ENCODE measurements at places on chromosomes 1 and 21.

DNA sequence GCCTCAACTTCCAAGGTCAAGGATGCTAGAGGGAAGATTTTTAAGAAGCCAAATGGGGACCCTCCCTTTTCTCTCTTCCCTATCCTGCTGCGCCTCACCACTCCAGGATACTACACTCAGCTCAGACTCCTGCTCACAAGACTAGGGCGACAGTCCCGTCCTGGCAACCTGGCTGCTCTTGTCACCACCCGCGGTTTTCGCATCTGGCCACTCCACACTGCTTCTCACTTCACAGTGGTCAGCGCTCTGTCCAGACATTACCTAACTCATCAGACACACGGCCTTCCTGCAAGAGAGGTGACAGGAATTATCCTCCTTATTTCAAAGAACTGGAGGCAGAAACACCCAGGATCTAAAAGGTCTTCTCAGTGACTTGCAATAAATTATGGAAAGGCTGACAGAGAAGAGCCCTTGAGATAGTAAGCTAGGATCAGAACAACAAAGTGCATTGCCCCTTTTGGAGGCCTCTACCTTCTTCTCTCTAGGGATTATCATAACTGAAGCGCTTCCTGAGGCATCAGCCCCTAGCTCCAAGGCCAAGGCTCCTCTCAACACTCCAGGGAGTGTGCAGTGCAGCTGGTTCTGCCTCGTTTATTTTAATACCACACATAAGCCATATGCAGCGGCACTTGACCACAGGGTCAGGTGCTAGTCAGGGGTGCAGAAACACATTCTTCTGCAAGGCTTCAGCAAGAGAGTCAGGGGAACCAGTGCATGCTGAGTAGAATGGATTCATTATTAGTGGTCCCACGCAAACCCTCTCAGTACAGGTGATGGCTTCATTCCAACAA is 41.9 kb downstream of the ASTN1 start:
- no peak for DNase-seq

DNA sequence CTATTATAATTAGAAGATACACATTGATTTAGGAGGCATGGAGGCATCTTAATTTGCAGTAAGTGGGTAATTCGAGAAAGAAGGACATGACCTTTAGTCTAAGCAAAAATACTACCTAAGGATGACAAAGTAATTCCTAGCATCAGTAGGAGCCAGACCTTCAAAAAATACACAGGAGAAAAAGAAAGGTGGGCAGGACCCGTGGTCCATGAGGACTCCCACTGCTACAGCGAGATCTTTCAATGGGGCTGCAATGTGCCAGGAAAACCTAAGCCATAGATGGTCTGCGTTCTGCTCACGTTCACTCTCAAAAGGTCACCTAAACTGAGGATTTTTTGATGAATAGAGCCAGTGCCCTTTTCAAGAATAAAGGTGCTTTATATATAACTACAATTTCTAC is 10.6 kb upstream of the EXO1 start:
- no peak for DNase-seq

GRCh38 chr21:42607525-42608102 is 45.8 kb upstream of the PDE9A start:
- DNase-seq, result no peak

DNA sequence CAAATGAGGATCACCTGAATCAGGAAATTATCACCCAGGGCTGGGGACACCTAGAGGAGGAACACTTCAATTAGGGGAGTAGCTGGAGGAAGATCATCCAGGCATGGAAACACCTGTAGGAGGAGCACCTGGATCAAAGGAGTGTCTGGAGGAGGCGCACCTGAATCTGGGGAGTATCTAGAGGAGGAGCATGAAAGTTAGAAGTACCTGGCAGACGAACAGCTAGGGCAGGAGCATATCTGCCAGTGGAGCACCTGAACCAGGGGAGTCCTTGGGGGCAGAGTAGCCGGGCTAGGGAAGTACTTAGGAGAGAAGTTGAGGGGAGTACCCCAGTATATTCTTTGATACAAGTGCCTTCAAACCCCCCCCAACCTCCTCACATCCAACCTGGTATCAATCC is 1.3 kb downstream of the C1orf210 start:
- no peak for DNase-seq

- no peak for DNase-seq
Measured at GRCh38 chr1:3053366-3053980, 15.5 kb upstream of the PRDM16 start.

- DNase-seq, result no peak
Measured at GRCh38 chr1:30335997-30336390, 387.4 kb downstream of the MATN1 start.

GRCh38 chr1:63758791-63759190 is 15.0 kb upstream of the ROR1 start:
- DNase-seq, result no peak

DNA sequence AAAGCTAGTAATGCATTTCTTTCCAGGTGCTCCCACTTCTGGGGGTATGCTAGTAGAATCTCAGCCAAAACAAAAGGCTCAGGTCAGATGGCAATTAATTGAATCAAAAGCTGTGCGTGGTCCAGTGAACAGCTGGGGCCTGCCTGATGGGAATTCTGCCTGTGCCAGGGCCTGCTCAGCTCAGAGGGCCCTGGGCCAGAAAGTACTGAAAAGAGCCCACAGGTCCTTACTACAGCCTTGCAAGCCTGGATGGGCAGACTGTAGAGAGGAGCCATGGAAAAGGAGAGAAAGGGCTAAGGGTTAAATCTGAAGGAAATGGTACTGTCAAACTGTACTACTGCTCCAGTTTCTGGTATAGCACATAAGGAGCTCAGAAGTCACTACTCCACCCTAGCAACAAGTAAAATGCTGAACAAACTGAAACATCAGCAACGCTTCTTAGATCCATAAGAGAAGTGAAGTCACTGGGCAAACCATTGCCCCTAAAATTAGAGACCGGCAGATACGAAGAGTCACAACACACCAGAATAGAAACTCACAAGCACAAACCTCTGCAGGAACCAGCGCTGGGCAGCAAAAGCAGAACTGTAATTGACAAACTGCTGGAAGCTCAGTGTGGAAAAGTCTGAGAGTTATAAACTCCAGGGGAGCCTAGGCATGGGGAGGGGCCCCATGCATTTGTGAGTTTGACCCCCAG is 121.1 kb upstream of the SYT6 start:
- no peak for DNase-seq

- no peak for DNase-seq
Measured at GRCh38 chr1:41888756-41889155, 30.0 kb downstream of the HIVEP3 start.

DNA sequence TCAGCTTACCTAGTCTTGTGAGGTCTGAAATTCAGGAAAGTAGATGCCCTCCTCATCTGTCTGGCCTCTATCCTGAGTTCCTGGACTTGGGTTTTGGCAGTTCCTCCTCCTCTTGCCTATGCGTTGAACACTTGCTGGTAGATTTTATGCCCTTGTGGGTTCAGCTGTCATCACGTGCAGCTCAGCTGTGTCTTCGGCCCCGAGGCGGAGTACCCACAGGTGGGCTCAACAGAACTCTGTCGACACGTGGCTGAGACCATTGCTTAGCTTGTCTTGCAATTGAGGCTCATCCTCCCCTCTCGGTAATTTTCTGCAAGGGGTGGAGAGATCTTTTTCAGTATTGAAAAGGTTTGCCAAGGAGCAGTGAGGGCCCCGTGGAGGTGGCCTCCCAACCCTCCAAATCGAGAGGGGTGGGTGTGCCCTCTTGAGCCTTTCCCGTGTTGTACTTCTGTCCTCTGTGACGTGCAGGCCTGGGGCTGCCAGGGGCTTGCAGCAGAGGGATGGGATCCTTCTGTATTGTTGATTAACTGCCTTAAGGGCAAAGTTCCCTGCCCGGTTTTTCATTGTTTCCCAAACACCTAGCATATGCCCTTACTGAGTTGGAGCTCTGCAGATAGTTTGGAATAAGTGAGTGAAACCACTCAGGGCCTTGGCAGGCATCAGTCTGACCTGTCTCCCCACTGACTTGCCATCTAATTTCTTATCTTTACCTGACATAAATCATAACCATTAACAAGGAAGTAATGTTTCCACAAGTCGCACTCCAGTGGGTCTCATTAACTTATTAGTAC is 2.9 kb downstream of the CENPS start:
- no peak for DNase-seq

- no peak for DNase-seq
Measured at GRCh38 chr21:17495680-17496079, 17.2 kb upstream of the CXADR start.

DNA sequence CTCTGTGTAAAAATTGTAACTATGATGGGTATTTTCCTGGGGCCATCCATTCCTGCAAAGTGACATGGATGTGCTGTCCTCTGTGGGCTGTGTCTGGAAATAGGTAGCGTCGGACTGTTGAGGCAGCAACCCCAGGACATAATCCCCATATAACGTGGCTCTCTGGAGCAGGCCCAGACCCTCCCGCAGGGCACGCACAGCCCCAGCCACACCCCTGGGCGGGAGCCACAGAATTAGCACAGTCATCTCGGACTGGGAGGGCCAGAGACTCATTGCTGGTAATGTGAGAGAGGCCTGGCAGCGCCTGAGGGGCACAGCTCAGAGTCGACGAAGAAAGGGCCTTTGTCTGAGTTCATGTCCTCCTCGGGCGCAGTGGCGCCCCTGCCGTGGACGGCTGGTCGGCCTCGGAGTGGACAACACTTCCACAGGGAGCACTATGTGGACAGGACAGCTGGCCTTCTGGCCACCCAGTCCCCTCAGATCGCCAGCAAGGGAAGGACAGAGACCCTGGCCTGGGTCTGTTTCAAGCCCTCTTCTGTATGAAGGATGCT is 20.1 kb downstream of the SIM2 start:
- DNase-seq, result no peak

DNA sequence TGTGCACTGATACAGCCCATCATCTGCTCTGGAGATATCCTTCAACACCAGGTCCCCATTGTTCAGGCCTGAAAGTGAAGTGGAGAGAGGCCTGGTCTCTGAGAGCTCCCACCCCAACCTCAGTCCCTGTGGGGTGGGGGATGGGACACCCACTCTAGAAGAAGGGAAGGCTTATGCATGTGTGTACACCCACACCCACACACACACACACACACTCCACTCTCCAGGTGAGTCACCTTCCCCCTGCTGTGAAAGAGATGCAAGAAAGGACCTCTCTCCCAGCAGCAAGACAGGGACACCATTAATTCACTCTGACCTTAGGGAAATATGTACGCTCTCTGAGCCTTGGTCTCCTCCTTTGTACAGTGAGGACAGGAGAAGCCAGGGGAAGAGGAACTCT is 5.9 kb downstream of the VSIG8 start:
- no peak for DNase-seq

DNA sequence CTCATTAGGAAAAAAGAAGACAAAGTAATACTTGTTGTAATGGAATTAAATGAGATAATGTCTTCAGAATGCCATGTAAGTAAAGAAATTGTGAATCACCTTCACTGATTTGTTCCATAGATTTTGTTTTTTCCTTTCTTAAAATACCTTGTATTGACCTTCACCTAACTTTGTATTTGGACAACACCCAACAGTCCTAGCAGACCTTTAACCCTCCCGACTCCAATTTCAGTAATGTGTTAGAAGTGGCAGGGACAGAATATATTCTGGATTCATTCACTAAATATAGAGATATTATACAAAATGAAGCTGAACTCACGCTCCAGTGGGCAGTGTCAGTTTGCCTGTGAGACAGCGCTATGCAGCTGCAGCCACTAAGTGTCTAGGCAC is 57.9 kb downstream of the UCK2 start:
- no peak for DNase-seq

GRCh38 chr1:110506541-110506940 is 12.4 kb downstream of the KCNA10 start:
- DNase-seq, result no peak

GRCh38 chr1:210351496-210351895 is 22.8 kb downstream of the HHAT start:
- no peak for DNase-seq

- no peak for DNase-seq
Measured at GRCh38 chr1:31799895-31800673, 15.7 kb downstream of the SPOCD1 start.

- no peak for DNase-seq
Measured at GRCh38 chr1:13513895-13514546, at the start of gene LRRC38. LRRC38 (minus strand) TSS chr1:13514003; CDS start chr1:13513593, 410 bp downstream.

- peak; percentile 54 for DNase-seq
Measured at GRCh38 chr21:38955495-38955894, 149.8 kb downstream of the ETS2 start.

DNA sequence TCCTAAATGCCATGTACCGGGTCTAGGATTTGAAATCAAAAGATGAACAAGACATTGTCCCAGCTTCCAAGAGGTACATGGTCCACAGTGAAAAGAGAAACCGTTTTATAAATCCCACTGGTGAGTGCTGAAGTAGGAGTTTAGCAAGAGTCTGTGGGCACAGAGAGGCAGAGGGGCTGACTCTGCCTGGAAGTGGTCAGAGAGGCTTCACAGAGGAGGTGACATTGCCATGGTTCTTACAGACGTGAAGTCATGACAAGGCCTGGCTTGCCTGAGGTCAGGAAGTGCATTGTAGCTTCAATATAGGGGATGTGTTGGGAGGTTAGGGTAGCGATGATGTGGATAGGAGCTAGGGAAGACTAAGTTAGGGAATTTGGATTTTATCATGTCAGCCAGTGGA is 28.4 kb downstream of the MAPKAPK2 start:
- DNase-seq, result no peak

DNA sequence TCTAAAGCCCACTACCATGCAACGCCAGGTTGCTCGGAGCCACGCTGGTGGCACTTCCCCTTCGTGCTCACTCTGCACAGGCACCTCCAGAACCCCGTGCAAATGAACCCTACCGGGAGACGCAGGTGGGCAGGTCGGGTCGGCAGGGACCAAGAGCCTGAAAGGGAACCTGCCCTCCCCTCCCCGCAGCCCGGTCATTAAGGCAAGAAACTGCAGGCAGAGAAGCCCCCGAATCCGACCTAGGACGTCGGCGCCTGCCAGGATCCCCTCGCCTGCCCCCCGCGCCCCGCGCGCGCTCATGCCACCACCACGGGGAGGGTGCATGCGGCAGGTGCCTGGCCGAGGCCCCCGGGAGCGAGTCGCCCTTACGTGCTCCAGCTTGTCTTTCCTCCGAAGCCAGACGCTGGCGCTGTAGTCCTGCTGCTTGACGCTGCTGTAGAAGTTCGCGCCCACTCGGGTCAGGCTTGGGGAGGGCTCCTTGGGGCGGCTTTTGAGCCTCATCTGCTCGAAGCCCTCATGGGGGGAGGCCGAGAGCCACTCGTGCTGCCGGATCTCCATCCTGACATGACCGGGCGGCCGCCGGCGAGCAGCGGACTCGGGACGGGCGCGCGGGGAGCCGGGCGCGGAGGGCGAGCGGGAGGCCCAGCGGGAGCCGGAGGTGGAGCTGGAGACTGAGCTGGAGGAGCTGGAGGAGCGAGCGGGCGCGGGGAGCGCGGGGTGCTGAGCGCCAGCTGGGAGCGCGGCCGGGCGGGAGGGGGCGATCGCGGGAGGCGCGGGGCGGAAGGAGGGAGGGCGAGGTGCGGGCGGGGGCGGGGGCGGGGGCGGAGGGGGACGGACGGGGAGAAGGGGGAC is 552 bp downstream of the PLD5 start:
- DNase-seq, result peak; percentile 11

All from fibroblast of skin of scalp (primary cell).